KBM-7 (cell line): ENCODE measurements at places on chromosomes 5 and 9.

- peak; percentile 40 for DNase-seq
These were observed 142.3 kb upstream of the FSTL4 start for GRCh38 chr5:133754575-133755169.

GRCh38 chr9:88219601-88220000, 81.3 kb upstream of the SPATA31C2 start:
- no peak for DNase-seq

DNA sequence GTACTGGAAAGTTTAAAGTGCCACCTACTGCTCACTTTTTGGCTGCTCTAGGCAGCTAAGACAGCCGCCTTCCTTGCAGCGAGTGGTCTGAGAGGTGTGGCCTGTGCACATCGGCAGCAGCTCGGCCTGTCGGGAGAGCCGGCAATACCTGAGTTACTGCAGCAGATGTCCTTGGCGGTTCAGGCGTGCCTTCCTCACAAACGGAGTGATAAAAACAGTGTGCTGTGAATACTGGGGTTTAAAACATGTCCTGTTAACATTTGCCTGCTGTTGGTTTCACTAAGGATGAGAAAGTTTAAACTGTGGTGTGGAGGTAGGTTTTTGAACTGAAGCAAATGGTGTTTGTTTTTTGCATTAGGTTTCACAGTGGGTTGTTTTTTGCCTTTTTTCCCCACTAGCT, 12.9 kb downstream of the TRAF2 start:
- no peak for DNase-seq

DNA sequence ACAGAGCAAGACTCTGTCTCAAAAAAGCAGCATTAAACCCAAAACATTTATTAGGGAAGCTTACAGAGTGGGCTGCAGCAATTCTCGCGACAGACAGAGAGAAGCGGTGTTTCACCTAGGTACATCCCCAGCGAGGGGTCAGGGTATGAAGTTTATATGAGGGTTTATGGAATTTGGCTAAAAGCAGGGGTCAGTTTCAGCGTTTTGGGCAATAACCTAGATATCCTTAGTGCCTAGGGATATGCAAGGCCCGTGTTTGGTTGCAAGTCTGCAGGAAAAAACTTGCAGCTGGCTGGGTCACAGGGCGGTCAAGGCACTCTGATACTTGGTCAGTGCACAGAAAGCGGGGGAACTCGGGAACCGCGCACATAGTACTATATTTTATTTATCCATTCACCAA, 649 bp upstream of the GLE1 start:
- DNase-seq, result no peak

DNA sequence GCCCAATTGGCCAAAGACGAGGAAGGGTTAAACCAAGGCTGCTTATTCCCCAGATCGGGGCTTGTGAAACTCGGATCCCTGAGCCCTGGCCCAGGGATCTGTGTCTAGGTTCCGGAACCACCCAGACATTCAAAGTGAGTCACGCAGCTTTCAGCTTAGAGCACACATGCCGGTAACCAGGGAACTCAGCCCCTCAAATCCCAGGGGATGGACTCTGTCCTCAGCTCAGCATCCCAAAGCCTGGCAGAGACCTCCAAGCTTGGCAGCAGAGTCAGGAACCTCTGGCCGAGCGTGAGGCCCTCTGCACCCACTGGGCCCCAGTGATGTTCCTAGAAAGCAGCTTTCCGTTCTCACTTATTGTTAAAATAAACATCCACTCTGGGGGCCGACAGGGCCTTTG, 5.1 kb downstream of the PNPLA7 start:
- DNase-seq, result no peak

DNA sequence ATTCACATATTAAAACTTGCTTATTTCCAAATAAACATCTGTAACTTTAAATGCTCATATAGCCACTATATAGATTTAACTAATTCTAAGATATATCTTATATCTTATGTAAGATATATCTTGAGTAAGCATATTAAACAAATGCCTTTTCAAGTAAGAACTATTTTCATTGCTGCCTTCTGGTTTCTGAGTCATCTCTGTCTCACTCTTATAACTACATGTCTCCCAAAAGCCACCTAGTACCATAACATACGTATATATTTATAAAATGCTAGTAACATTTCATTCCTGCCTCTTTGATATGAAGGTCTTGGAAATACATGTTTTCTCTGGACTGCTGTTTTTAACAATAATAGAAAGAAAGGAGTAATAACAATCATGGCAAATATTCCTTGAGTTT, 429.5 kb downstream of the DTWD2 start:
- no peak for DNase-seq

- DNase-seq, result no peak
These were observed 450.3 kb upstream of the CLINT1 start for GRCh38 chr5:158309088-158309807.

GRCh38 chr9:73736270-73736669, 584.6 kb downstream of the ANXA1 start:
- no peak for DNase-seq

DNA sequence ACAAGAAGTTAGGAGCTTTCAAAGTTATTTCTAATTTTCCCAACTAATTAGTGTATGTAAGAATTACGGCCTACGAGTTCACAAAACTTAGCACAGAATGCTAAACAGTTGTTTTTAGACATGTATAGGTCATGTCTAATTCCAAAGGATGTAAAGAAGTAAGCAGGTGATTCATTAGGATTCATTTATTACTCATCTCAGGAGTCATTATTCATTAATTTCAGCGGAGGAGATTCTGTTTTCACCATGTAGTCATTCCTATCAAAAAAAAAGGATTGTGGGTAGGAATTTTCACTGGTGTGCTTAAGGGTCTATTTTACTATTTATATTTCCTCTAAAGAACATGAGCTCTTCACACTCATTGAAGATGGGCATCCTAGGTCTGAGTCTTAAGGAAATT, 532.2 kb downstream of the ACTL7B start:
- DNase-seq, result no peak

GRCh38 chr5:138177941-138178515, 402 bp downstream of the BRD8 start:
- DNase-seq, result peak; percentile 43

DNA sequence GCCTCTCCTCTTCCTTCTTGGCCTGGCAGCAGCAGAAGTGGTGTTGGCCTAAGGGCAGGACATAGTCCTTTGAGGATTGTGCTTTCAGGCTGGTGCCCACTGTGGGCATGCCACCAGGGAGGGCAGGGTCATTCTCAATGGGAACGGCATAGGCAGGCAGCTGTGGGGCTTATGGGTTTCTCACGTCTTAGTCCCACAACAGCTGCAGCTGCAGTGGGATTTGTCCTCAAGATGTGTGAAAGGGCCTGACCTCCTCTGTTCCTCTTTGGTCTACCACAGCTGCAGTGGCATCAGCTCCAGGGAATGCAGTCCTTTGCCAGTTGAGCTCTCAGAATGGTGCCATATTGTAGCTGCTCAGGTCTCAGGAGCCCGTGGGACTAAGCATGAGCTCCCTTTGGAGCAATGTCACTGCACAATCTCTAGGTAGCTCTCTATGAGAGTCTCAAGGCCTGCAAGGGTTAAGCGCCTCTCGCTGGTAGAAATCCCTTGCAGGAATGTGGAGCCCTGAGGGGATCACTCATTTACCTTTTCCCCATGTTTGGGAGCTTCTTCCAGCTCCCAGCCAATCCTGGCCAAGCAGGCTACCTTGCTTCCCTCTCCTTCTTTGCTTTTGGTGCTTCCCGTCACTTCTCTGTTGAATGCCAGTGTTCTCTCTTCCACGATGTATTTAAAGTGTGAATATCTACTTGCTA, 104.8 kb downstream of the GNA14 start:
- DNase-seq, result no peak

GRCh38 chr5:134545070-134545868, 19.8 kb downstream of the JADE2 start:
- DNase-seq, result peak; percentile 56

GRCh38 chr5:717143-717542, 24.0 kb upstream of the TPPP start:
- no peak for DNase-seq

GRCh38 chr5:31984691-31985090, 189.4 kb downstream of the GOLPH3 start:
- DNase-seq, result no peak

DNA sequence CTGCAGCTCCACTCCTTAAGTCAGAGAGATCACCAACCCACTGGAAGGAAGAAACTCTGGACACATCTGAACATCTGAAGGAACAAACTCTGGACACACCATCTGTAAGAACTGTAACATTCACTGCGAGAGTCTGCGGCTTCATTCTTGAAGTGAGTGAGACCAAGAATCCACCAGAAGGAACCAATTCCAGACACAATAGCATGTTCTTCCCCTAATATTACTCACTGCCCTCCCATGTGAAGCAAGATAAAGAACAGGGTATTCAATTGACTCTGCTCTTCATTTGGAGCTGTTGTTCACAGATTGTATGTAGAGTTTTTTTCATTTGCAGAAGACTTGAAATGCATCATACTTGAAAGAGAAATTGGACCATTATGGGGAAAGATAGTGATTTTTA, 10.8 kb downstream of the SAXO1 start:
- no peak for DNase-seq

DNA sequence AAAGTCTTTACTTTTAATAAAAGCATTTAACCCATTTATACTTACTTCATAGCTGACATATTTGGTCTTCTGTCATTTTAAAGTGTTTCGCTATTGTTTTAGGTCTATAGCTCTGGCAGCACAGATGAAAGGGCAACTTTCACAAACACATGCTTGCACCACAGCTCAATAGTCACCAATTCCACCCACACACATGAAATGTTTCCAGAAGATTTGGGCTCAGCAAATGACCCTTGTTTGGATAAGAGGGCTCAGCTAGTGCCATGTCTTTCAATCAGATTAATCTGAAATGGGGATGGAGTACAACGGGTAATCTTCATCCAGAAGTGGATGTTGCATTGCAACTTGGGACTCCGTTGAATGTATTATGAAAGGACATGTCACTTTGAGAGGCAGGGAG, 176.0 kb downstream of the FGF18 start:
- DNase-seq, result no peak

- no peak for DNase-seq
These were observed 333.3 kb downstream of the AGTPBP1 start for GRCh38 chr9:85408494-85408893.

DNA sequence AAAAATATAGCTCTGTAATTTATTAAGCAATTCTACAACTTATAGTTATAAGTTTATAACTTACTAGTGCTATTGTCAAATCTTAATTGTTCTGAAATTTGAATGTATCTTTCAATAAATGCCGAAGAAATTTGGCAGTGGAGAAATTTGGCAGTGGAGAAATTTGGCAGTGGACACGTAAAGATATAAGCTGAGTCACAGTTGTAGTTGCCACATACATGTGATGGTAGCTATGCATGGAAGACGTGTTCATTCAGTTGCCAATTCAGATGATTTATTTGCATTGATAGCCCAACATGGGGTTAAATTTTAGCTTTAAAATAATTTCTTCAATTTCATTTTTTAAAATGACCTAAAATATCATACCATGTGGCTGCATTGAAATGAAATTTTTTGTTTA, 127.8 kb upstream of the NR4A3 start:
- no peak for DNase-seq

- no peak for DNase-seq
These were observed 450.0 kb downstream of the GADD45G start for GRCh38 chr9:90054810-90055209.

DNA sequence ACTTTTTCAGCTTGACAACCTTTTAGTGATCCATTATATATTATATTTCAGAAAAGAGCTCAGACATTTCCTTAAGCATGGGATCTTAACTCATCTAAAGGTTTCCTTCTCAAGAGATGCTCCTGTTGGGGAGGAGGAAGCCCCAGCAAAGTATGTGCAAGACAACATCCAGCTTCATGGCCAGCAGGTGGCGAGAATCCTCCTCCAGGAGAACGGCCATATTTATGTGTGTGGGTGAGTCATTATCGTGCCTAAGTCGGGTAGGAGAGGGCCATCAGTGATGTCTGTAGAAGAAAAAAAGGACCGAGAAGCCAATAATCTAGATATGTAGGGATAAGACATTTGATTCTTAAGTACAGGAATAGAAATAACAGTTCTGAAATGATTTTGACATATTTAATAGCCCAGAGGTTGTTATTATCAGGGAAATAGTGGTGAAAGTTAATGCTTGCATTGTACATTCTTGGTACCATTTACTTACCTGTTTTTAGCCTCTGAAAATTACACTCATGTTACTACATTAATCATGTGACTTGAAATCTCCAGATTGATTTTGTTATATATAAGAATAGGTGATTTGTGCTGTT, 28.2 kb downstream of the MTRR start:
- peak; percentile 49 for DNase-seq

- DNase-seq, result no peak
These were observed 62.0 kb downstream of the AMBP start for GRCh38 chr9:114016101-114016500.

- no peak for DNase-seq
These were observed 360.6 kb upstream of the DAB2 start for GRCh38 chr5:39785410-39785809.

GRCh38 chr9:131976157-131977108, 103.2 kb downstream of the MED27 start:
- DNase-seq, result peak; percentile 37

- peak; percentile 79 for DNase-seq
These were observed 30.0 kb upstream of the STOM start for GRCh38 chr9:121399883-121400607.

- no peak for DNase-seq
These were observed 284.5 kb downstream of the MAT2B start for GRCh38 chr5:163789870-163790269.

DNA sequence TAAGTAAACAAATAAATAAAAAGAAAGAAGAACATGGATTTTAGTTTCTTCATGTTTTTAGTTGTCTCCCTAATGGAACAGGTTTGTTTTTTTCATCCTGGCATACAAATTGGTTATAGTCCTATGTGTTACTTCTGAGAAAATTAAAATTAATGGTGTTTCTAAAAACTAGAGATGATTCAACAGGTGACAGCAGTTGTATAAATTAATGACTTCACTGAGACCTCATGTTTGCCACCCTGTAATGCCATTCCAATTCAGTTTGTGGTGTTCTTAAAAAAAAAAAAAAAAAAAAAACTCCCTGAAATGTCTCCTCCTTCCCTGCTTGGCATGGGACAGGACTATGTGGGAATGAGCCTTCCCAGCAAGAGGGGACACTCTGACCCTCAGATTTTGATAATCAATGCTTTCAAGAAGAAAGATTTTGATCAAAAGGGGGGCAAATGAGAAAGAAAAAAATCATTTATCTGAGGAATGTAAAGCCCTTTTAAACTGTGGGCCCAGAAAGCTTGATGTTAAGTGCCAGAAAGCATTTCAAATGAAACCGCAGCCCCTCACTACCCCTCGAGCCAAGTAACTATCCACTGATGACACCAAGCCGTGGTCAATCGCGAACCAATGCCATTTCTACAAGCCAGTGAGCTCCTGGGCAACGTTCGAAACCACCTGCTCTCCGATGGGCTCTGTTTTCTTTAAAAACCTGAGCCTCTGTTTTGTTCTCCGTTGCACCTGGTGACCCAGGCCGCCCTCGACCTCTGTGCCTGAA, 941 bp downstream of the EXD3 start:
- peak; percentile 48 for DNase-seq
